ENCODE measurements at places on chromosomes 6 and 20.

GRCh38 chr20:7327810-7328209 is 560.3 kb downstream of the BMP2 start:
- no peak for DNase-seq

GRCh38 chr20:49272654-49273053 is 5.2 kb downstream of the ZNFX1 start:
- DNase-seq, result no peak

DNA sequence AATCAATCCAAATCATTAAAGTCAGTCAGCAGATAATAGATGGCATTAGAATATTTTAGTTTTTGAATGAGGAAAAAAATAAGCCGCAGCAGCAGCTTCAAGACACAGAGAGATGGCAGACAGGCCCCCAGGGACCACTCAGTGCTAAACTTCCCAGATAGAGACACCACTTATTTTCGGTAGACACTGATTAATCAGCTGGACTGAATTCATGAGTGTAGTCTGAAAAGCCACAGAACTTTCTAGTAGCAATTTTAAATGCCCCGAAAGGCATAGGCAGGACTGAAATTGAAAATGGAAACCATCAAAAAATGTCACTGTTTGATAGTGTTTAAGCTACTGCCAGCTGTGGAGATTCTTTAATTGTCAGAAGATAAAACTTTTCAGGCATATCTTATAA is 3.1 kb upstream of the CLDN20 start:
- DNase-seq, result no peak

- no peak for DNase-seq
Observed at GRCh38 chr20:17661121-17661744, 20.8 kb downstream of the RRBP1 start.

Data from COLO829 (cell line).